ENCODE measurements at places on chromosomes 7 and 10.

GRCh38 chr7:31553661-31554081 lies 39.8 kb downstream of the ITPRID1 start:
- no peaks in the 10 kb centered on the region for H3K27me3 ChIP-seq
- no peak overlapping the region for H3K27ac ChIP-seq
- H3K4me1 ChIP-seq: no peaks in the 10 kb centered on the region
- H3K4me3 ChIP-seq: no peak overlapping the region
- no peaks in the 10 kb centered on the region for H3K36me3 ChIP-seq

DNA sequence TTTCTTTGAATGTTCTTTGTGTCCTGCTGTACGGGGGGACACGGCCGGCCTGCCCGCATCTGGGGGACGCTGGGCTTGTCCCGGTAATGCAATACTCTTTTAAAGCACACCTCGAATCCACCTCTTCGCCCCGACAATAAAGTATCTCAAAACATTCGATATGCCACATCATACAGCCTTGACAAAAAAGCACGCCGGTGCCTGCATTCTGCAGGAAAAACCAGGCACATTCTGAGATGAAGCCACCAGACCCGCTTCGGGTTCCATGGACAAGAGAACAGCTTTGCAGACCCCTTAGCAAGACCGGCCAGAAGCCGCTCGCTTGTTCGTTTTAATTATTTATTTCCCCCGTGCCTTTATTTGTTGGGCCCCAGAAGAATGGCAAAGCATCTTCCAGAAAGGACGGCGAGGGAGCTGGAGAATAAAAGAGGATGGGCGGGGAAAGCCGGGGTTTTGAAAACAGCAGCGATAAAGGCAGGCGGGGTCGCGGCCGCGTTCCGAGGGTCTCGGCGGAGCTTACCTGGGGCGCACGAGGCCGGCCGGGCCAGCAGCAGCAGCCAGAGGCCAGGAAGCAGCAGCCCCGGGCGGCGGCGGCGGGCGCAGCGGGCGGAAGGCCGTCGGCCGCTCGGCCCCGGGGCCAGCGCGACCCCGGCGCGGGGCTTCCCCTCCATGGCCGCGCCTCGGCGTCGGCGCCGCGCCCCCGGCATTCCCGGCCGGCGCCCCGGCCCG lies 462 bp downstream of the KIAA1549 start:
- H3K36me3 ChIP-seq: no peaks in the 10 kb centered on the region
- H3K4me3 ChIP-seq: peak overlapping the region; percentile 83
- peaks cover 9% of the 10 kb centered on the region for H3K4me1 ChIP-seq
- peak overlapping the region; percentile 26 for H3K27ac ChIP-seq
- DNase-seq: no peak

DNA sequence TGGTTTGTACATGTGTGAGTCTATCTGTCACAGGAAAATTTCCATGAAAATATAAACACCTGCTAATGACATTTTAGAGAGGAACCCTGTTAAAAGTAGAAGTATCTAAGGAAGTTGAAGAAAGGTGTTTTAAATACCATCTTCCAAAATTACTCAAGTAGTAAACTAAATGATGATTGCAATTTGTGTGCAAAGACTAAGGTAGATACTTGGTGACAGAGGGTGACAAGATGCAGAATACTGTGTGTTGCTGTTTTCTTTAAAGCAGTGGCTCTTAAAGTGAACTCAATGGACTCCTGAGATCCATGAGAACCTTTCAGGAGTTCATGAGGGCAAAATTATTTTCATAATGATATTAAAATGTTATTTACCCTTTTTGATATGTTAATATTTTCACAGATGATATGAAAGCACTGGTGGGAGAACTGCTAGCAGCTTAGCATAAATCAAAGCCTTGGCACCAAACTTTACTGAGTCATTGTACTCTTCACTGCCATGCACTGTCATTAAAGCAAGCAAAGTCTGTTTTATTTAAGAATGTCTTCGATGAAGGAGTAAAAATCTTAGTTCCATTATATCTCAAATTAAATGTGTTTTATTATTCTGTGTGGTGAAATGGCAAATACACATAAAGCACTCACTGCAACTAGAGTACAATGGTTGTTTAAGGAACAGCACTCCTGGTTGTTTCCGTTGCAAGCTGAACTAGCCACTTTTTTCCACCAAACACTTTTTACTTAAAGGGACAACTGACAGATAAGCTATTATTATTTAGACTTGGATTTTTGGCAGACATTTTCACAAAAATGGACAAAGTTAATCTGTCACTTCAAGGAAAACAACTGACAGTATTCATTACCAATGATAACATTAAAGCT lies 133.7 kb downstream of the LRRN3 start:
- no peak for DNase-seq
- H3K4me1 ChIP-seq: no peaks in the 10 kb centered on the region
- no peaks in the 10 kb centered on the region for H3K36me3 ChIP-seq
- no peak overlapping the region for H3K27ac ChIP-seq
- H3K27me3 ChIP-seq: no peaks in the 10 kb centered on the region

DNA sequence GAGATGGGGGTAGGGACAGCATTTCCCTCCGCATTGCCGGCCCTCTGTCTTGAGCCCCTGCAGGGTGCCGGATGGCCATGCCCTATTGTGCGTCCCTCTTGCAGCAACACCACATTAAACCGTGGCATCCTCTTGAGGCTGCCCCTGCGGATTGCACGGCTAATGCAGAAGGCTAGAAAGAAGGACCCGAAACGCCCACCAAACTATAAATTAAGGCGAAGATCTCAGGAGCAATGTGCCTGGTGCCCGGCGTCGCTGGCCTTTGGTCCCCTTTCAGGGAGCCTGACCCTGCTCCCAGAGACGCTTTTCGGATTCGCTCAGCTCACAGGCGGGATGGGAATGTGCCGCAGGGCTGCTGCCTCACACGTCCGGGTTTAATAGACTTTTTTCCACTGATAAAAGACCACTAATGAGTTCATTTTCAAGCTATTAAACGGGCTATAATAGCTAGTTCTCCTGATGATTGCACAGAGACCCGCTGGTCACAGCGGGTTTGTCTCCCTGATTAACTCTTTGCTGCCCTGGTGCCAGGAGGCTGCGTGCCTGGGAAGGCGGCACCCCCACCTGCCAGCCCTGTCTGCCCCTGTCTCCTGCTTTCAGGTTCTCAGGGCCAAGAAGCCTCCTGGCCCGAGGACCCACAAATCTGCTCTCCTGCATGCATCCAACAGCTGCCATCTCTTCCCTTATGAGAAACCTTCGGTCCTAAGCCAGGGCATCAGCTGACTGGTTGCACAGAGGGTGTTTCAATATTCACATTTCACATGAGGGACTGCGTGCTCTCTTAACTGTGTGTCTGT lies 128.3 kb downstream of the ADARB2 start:
- H3K27me3 ChIP-seq: no peaks in the 10 kb centered on the region
- H3K4me1 ChIP-seq: no peaks in the 10 kb centered on the region
- H3K36me3 ChIP-seq: no peaks in the 10 kb centered on the region
- DNase-seq: no peak
- H3K4me3 ChIP-seq: no peak overlapping the region

DNA sequence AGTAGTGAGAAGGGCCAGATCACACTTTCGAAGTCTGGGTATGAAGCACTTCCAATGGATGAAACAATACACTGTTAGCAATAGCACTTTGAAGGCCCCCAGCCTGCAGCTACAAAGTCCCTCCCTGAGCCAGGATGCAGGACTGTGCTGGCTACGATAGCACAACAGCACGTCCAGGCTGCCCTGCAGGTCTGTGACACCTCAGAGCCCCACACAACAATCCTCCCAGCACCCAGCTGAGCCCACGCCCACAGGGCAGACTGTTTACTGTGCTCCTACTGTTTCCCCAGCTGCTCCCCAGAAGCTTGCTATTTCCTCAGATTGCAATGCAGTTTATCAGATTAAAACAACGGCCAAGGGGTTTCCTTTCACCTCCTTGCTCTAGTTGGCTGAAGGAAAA lies 71.4 kb downstream of the HTR5A start:
- H3K27me3 ChIP-seq: no peaks in the 10 kb centered on the region
- no peaks in the 10 kb centered on the region for H3K36me3 ChIP-seq
- no peak overlapping the region for H3K27ac ChIP-seq

DNA sequence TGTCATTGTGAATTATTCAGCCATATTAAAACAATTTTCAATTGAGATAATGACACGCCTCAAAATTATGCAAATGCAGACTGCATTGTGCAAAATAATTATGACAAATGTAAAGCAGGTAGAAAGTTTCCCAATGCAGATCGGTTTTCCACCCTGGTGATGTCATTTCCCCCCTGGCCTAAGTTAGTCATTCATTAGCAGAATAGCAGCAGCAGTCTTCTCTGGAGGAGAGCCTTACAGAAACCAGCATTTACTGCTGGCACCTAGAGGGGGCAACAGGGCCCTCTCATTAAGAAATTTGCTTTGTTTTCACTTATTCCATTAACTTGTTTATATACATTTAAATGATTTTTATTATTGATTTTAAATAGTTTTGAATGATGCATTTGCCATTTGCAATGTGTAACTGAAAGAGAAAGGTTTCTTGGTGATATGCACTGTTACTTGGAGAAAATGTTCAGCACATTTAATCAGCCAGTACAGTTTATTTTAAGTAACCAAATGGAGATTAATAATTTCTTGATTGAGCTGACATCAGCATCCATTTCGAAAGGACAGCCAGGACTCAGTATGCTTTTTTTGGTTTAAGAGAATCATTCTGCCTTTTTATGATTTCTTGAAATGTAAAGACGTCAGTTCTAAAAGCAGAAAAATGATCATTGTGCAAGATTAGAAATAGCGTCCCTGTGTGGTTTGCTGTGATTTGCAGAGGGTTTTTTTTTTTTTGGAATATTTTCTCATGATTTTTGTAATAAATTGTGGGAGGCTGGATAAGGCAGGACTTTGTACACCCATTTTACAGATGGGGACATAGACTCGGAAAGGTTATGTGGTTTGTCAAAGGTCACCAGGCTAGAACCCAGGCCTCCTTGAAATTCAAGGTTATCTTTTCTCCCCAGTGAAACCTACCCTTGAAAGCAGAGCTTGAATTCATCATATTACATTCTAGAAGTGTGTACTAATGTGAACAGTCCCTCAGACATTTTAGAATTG lies 3.5 kb downstream of the ARID5B start:
- H3K36me3 ChIP-seq: no peaks in the 10 kb centered on the region
- H3K4me3 ChIP-seq: peak overlapping the region; percentile 91
- peak overlapping the region; percentile 87 for H3K27ac ChIP-seq
- H3K4me1 ChIP-seq: peaks cover 13% of the 10 kb centered on the region

DNA sequence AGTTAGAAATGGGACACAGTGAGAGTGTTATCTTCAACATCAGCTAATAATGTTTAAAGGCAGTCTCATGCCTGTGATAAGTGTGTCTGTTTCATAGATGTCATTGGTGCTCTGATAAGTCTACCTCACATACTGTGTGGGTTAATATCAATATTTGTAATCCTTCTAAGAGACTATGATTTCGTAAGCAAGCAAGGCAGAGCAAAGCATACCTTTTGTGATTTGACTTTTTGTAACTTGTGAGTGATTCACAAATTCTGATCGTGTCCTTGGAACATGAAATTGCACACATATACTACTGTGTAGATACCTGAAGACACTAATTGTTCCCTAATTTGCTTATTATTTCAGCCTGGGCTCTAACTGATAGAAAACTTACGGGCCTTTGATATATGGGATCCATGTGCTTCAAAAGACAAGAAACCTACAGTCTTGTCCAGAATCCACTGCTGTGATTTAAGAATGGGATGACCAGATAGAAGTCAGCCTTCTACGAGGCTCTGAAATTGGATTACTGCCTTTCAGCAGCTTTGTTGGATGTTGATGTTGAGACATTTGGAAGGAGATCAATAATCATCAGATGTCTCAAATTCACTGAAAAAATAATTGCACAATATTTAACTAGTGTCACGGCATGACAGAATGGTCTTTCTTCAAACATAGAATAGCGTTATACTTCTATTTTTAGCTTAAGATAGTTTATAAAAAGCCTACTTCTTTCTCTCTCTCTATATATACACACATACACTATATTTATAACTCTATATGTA lies 63.2 kb upstream of the KLF6 start:
- DNase-seq: no peak
- H3K36me3 ChIP-seq: no peaks in the 10 kb centered on the region
- peak overlapping the region; percentile 81 for H3K27ac ChIP-seq
- no peaks in the 10 kb centered on the region for H3K27me3 ChIP-seq
- peaks cover 29% of the 10 kb centered on the region for H3K4me1 ChIP-seq
- H3K4me3 ChIP-seq: no peak overlapping the region

GRCh38 chr10:60828489-60828852 lies 50.2 kb downstream of the CDK1 start:
- peak overlapping the region; percentile 73 for H3K27ac ChIP-seq
- H3K4me3 ChIP-seq: peak overlapping the region; percentile 18
- no peaks in the 10 kb centered on the region for H3K36me3 ChIP-seq
- peak; percentile 77 for DNase-seq
- peaks cover 14% of the 10 kb centered on the region for H3K4me1 ChIP-seq

DNA sequence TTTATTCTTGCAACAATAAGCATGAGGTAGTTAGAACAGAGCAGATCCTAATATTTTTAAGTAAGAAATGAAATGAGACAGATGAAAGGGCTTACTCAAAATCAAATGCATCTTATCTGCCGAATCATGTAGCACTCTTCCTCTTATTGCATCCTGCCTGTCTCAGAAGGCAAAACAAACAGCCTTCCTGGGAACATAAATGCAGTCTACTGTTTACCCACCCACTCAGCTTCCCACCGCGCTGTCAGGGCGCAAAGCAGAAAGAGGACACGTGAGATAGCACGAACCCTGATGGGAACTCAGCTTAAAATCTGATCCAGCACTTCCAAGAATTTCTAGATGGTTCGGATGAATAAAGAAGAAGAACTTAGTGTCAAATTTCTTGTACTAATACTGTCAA lies 114.4 kb upstream of the CDK1 start:
- no peak overlapping the region for H3K4me3 ChIP-seq
- no peak for DNase-seq
- H3K4me1 ChIP-seq: peaks cover 19% of the 10 kb centered on the region
- H3K36me3 ChIP-seq: no peaks in the 10 kb centered on the region
- H3K27ac ChIP-seq: peak overlapping the region; percentile 13

- no peak overlapping the region for H3K4me3 ChIP-seq
- DNase-seq: no peak
- H3K27ac ChIP-seq: no peak overlapping the region
- no peaks in the 10 kb centered on the region for H3K36me3 ChIP-seq
- peaks cover 8% of the 10 kb centered on the region for H3K27me3 ChIP-seq
These were observed 40.4 kb downstream of the AFAP1L2 start for GRCh38 chr10:114363745-114364454.

DNA sequence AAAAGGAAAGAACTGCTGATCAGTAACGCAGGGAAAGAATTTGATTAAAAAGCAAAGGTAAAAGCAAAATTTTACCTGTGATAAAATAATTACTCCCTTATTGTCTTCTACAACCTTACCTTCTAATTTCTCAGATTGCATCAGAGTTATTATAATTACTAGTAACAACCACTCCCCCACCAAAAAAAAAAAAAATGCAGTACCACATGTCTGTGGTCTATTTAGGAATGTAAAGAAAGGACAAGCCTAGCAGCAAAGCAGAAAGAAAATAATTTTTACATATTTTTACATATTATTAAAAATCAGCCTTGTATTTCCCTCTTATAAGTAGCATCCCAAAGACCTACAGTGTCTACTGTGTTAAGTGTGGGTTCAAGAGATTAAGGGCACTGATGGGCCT lies 430.4 kb downstream of the TFEC start:
- no peak for DNase-seq
- no peak overlapping the region for H3K4me3 ChIP-seq
- no peaks in the 10 kb centered on the region for H3K27me3 ChIP-seq
- no peaks in the 10 kb centered on the region for H3K4me1 ChIP-seq

- no peaks in the 10 kb centered on the region for H3K27me3 ChIP-seq
- H3K36me3 ChIP-seq: no peaks in the 10 kb centered on the region
- no peak overlapping the region for H3K27ac ChIP-seq
- peaks cover 29% of the 10 kb centered on the region for H3K4me1 ChIP-seq
These were observed 79.0 kb upstream of the HABP2 start for GRCh38 chr10:113473851-113474250.

- H3K4me3 ChIP-seq: no peak overlapping the region
- no peak overlapping the region for H3K27ac ChIP-seq
- H3K27me3 ChIP-seq: no peaks in the 10 kb centered on the region
- no peaks in the 10 kb centered on the region for H3K36me3 ChIP-seq
- DNase-seq: no peak
These were observed 163.6 kb downstream of the KCND2 start for GRCh38 chr7:120436487-120437060.

Measured in astrocyte (in vitro differentiated cells and primary cell).